ENCODE measurements at places on chromosomes 7 and 10. TPM values are rescaled to one million over a fixed set of nuclear protein-coding genes. Genes with fewer than 3 reads are reported as not detected.

Gene IL15RA
- 11.2 TPM for total RNA-seq

Gene TRPV5
- not detected for total RNA-seq

Gene HEPACAM2
- not detected for total RNA-seq

Gene STEAP1B
- total RNA-seq, result 2.2 TPM

Gene GSTO2
- total RNA-seq, result 0.22 TPM

Gene CYP26C1
- total RNA-seq, result not detected

Gene MEIG1
- total RNA-seq, result not detected

Gene ABCB4
- total RNA-seq, result not detected

Gene ZPBP
- total RNA-seq, result not detected

Gene ABCA13
- 1.3 TPM for total RNA-seq

Gene RAPGEF5
- total RNA-seq, result 0.29 TPM

Gene TAS2R3
- 2.0 TPM for total RNA-seq

Gene NEUROG3
- not detected for total RNA-seq

Gene HGF
- total RNA-seq, result 282 TPM

Gene LAMB1
- 409 TPM for total RNA-seq

Gene ZCCHC24
- total RNA-seq, result 40.7 TPM

Gene NOM1
- total RNA-seq, result 25.9 TPM

Gene PNLIP
- total RNA-seq, result not detected

Gene DGKI
- total RNA-seq, result 10.0 TPM

Gene BZW2
- total RNA-seq, result 82.5 TPM

Gene CALML3
- total RNA-seq, result not detected

Gene BTAF1
- 49.4 TPM for total RNA-seq

Gene GHRHR
- not detected for total RNA-seq

Gene PROSER2
- total RNA-seq, result 7.7 TPM

Gene SRGN
- 29.1 TPM for total RNA-seq

Gene FAM237B
- not detected for total RNA-seq

Gene DYNC1I1
- total RNA-seq, result 1.3 TPM

Gene C10orf71
- total RNA-seq, result not detected

Gene SORBS1
- 0.44 TPM for total RNA-seq

Gene CLRN3
- not detected for total RNA-seq

Gene ABCB8
- 39.4 TPM for total RNA-seq

Gene GBX1
- total RNA-seq, result not detected

Gene TES
- total RNA-seq, result 139 TPM

Gene IL6
- 659 TPM for total RNA-seq

Gene ADCY1
- total RNA-seq, result 0.29 TPM

Gene SORCS1
- total RNA-seq, result not detected

Gene OR2A5
- total RNA-seq, result not detected

Gene SPDYE18
- 0.44 TPM for total RNA-seq

Gene FEZF1
- total RNA-seq, result not detected

Gene HOXA2
- under 0.01 TPM for total RNA-seq

Gene LIPJ
- total RNA-seq, result not detected

Gene PRSS37
- not detected for total RNA-seq

Gene ANKRD30A
- total RNA-seq, result not detected

Gene MACROH2A2
- 1.3 TPM for total RNA-seq

Gene AKR1D1
- not detected for total RNA-seq

Gene HMX3
- total RNA-seq, result not detected
